GM12864 (cell line): ENCODE measurements at places on chromosomes 1 and 21.

DNA sequence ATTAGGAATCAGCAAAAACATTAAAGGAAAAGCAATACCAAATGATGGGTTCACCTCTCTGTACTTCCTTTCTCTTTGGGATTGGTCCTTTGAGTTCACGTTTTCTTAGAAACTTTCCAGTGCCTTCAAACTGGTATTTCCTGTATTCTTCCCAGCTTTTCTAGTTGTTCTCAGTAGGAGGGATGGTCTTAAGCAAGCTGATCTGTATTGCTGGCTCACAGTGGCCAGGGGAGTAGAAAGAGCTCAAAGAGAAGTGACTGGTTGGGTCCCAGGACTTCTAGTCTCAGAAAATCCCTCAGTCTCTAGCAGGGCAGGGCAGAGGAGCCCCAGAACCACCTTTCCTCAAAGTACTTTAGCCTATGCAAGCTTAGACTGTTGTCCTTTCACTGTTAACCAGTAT, 10.1 kb upstream of the USP24 start:
- DNase-seq: no peak

GRCh38 chr1:6972399-6972798, 187.1 kb downstream of the CAMTA1 start:
- DNase-seq: no peak

- no peak for DNase-seq
These were observed 499 bp upstream of the CRTC2 start for GRCh38 chr1:153958961-153959260.

- no peak for DNase-seq
These were observed 29.1 kb upstream of the CAPZB start for GRCh38 chr1:19514391-19514831.

DNA sequence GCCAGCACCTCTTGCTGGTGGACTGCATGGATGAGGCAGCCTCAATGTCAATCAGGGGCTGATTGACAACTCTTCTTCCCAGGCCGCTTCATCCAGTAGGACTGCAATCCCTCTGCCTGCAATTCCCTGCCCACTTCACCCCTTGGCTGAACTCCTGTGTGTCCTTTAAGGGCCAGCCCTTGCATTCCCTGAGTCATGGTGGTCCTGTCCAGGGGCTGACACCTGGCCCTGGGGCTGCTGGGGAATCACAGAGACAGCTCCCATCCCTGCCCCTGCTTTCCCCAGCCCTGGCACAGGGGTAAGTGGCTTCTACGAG, 4.6 kb upstream of the EPS8L3 start:
- DNase-seq: no peak

GRCh38 chr1:93666613-93667384, 14.8 kb downstream of the BCAR3 start:
- DNase-seq: no peak

- DNase-seq: no peak
These were observed 18.8 kb downstream of the RNF220 start for GRCh38 chr1:44423591-44424537.

DNA sequence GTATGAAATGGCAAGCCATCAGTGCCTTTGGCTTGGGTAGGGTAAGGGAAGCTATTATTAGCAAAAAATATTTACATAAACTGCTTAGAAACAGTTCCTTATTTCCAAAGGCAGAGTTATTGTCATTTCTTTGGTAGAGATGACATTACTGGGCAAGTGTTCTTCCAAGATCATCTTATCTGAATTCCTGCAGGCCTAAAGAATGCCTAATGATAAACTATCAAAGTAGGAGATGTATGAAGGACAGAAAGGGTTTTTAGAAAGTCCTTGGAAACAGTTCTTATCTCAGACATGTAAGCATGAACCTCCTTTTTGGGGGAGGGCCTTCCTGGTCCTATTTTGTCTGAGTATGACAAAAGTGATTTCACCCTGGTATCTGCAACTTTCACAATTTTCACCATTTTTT, 5.1 kb upstream of the FRRS1 start:
- DNase-seq: no peak

DNA sequence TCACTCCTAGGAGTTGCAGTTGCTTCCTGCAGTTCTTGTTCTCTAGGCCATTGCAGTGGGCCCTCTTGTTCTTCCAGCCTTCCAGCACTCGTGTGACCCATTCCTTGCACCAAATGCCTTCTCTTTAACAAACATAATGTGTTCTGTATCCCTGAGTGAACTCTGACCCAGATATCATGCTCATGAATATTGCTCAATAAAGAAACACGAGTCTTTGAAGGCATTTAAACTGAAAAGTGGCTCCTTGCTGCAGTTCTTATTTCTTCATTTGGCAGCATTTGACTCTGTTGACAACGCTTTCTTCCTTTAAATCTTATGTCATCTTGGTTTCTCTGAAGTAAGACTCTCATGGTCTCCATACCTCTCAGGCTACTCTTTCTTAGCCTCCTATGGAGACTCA, 100.7 kb upstream of the PDE4B start:
- DNase-seq: no peak

- DNase-seq: no peak
These were observed 2.9 kb downstream of the CHAF1B start for GRCh38 chr21:36388096-36388495.

DNA sequence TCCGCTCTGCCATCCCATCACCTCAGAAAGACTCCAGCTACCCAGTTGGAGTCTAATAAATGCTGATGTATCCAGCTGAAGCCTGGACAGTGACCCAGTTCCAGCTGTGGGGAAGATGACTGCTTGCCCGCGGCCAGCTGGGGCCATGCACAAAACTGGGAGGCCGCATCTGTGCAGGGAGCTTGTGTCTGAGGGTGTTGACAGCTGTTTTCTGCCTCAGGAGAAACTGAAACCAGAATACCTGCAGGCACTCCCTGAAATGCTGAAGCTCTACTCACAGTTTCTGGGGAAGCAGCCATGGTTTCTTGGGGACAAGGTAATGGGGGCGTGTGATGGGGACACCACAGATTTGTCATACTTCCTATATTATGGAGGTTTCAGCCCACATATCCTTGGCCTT, 3.2 kb downstream of the GSTM2 start:
- DNase-seq: no peak

DNA sequence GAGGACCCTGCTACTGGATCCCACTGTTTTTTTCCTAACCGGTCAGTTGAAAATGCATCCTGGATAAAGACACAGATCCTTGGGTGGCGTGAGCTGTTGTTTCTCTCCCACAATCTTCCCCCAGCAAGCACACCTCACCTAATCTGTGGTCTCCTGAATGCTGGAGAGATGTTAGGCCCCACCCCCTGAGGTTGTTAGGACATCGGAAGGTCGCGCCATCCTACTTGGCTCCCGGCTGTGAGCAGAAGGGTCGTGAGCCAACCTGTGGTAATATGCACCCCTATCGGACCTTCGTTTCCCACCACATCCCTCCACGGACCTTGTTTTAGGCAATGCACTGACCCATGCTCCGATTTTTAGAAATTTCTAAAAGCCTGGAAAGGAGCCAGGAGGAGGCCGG, 89.9 kb upstream of the IPO9 start:
- no peak for DNase-seq

- no peak for DNase-seq
These were observed 8.1 kb downstream of the PLEKHM2 start for GRCh38 chr1:15692121-15692682.

DNA sequence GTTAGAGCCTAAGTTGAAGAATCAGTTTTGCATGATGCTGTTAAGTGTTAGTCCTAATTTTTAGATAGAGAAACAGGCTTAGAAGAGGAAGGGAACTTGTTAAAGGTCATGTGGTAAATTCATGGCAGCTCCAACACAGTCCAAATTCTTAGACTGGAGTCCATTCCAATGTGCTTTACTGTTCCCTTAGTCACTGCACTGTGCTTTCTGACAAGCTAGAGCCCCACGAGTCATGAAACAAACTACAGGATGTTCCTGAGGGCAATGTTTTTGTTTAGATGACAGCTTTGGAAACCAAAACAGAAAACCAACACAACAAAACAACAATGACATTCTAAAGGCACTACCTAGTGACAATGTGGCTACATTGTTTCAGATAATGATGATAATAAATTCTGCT, 23.1 kb upstream of the RGS4 start:
- no peak for DNase-seq

GRCh38 chr1:230117694-230118093, 50.7 kb downstream of the GALNT2 start:
- no peak for DNase-seq

GRCh38 chr1:174954671-174955669, 44.8 kb upstream of the CACYBP start:
- no peak for DNase-seq

- no peak for DNase-seq
These were observed 88.9 kb downstream of the SIK1 start for GRCh38 chr21:43337901-43338655.

DNA sequence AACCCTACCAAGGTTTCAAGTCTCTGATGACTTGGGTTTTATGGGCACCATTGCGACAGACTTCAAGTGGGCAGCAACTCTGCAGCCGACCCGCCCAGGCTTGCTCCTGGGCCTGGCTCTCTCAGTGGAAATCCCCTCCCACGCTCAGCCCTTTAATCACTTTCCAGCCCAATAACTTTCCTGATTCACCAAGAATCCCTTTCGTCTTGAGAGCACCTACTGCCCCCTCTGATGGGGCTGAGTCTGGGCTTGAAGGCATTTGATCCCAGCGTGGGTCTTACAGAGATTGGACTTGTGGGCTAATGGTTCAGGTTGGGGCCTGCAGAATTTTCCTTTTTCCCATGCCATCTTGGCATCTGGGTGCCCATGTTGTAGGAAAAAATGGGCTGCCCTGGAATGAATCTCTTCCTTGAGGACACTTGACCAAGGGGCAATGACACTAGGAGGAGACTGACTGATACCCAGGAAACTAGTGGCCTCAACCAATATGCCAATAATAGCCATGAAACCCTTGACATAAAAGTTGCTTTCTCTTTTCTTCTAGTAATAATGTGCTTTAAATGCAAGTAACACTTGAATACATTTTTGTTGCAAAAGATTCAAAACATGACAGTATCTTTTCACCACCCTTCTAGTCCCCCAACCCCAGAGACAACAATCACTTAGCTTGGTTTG, 7.8 kb upstream of the PHLDA3 start:
- no peak for DNase-seq

GRCh38 chr1:91779548-91780021, 106.4 kb downstream of the TGFBR3 start:
- DNase-seq: no peak

DNA sequence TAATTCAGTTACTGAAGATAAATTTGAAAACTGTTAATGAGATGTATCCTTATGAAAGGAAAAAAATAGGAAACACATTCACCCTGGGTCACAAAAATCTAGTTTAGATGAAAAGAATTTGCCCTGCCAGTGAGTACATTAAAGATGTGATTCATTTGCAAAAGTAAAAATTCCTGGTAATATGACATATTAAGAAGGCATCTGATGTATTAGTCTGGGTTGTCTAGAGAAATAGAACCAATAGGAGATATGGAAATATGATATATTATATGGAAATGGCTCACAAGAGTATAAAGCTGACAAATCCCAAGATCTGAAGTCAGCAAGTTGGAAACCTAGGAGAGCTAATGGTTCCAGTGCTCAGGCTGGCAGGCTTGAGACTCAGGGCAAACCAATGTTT, 153.8 kb downstream of the MRPL39 start:
- DNase-seq: no peak

DNA sequence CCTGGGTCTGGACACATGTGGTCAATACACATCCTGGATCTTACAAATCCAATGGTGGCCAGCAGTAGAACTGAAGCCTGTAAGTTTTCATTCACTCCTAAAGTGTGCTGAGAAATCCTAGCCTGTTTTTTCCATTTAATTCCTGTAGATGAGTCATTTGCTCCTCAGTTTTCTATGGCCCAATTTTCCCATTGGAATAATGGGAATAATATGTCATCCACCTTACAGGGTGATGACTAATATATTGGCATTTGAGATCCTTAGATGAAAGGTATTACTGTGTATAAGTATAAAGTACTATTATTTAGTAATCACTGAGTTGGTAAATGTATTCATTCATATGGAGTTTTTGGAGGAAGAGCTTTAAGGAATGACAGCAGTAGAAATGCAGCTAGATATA, 89.7 kb upstream of the ADAR start:
- no peak for DNase-seq

DNA sequence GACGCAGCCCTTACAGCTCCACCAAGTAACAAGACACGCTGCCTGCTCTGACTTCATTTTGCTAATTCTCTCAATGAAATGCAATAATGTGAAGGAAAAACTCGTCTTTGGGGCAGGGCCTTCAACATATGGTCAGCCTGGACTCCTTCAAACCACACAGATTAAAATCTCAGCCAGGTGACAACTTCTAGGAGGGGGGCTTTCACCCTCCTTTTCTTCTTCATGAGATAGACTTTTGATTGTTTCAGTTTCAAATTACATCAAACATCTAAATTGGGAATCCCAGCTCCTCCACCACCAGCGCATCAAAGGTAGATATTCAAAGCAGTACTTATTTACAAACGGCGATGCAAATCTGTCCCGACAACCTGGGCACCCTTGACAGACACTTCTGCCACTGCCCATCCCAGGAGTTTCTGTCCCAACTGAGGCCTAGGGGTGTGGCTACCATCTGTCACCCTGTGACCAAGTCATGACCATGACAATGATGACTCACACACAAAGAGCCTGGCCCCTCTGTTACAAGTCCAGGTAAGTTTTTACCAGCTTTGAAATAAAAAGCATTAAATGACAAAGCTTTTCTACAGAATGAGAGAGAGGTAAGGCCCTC, 29.7 kb downstream of the SSBP3 start:
- DNase-seq: peak; percentile 86

DNA sequence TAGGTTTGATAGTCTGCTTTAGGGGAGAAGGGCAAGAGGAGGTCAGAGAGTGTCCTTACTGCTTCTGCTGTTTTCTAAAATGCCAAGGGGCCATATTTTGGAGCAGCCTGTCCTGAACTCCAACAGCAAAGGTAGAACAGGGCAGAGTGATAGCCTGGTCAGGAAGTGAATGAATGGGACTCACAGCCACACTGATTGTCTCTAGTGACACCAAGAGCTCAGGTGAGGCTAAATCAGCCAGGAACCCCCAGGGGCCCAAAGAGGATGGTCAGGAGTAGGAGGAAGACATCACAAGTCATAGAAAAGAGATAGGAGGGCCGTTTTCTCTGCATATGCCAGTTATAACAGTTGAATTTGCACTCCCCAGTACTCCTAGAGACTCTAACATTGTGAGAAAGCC, 97.4 kb upstream of the DUSP10 start:
- DNase-seq: no peak

GRCh38 chr1:81808760-81809159, 8.0 kb downstream of the ADGRL2 start:
- no peak for DNase-seq

- DNase-seq: no peak
These were observed 6.7 kb downstream of the AADACL3 start for GRCh38 chr1:12722626-12723025.

GRCh38 chr21:45555251-45555556, 13.0 kb upstream of the SLC19A1 start:
- no peak for DNase-seq
